NCI-H1417 (cell line): ENCODE measurements at places on chromosomes 1 and 21.

GRCh38 chr21:42565206-42565810, 51.7 kb downstream of the SLC37A1 start:
- DNase-seq, result no peak

- no peak for DNase-seq
Observed at GRCh38 chr1:39063775-39064174, 37.6 kb downstream of the NDUFS5 start.

- no peak for DNase-seq
Observed at GRCh38 chr1:203546274-203546673, 52.3 kb downstream of the OPTC start.

DNA sequence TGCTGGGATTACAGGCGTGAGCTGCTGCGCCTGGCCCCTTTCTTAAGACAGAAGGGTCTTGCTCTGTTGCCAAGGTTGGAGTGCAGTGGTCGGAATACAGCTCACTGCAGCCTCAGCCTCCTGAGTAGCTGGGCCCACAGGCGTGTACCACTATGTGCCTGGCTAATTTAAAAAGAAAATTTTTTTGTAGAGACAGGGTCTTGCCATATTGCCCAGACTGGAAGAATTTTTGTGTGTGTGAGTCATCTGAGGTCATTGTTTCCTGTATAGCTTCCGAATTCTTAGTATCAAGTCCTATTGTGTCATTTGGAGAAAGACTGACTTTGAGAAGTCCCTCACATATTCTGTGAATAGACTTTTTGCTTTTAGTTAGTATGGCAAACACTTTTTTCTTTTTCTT, 4.7 kb downstream of the SZRD1 start:
- DNase-seq, result no peak

GRCh38 chr1:43367026-43367903, 546 bp downstream of the ELOVL1 start:
- DNase-seq, result peak; percentile 32

DNA sequence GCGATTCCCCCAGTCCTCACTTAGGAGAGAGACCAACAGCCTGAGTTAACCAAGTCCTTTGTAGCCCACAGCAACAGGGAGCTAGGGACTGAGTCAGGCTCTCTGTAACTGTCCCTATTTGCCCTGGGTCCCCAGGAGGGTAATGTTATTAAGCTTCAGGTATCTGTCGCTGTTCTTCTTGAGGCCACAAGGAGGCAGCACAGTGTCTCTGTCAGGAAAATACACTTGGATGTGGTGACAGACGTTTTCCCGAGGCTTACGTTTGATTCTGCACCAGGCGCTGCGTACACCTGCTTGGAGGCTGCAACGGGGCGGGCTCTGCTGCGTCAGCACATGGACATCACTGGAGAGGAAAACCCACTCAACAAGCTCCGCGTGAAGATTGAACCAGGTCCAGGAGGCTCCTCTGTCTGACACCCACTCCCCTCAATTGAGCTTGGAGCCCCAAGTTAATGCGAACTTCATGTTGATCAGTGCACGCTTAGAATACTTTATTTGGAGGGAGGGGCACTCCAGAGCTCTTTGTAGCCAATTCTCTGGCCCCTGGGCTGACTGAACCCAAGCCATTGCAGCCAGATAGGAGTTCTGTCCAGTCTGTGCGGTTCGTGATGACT, 10.7 kb upstream of the ELF3 start:
- DNase-seq, result peak; percentile 75

DNA sequence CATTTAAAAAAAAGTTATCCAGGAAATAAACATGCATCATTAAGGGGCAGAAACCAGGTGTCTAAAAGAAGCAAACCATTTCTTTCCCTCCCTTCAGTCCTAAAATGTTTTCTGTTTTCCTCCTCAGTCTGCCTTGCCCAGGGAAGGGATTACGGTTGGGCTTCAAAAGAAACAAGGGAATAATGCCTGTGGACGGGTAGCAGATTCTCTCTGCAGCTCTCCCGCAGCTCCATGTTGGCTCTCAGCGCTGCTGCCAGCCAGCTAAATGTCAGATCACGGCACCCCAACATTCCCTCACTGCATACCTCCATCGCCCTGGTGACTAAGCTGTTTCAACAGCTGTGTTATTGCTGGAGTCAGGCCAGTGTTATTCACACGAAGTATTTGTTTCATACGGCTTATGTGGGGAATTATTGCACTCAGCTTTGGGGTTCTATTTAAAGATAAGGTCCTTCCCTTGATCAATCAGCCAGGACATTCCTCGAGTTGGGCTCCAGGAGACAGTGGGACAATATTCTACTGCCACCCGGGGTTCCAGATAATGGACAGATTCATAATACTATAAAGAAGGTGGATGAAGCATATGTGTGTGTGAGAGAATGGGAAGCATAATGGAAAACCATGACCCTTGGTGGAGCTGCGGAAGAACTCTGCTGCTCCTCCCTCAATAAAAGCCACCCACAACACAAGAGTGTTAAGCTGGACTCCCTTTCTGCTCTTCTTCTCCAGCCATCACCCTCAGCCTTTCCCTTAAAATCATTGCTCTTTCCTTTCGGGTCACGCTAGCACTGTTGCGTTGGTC, 58.2 kb downstream of the WLS start:
- DNase-seq, result no peak

GRCh38 chr1:182674346-182675246, 9.8 kb downstream of the RGS8 start:
- DNase-seq, result no peak

- DNase-seq, result peak; percentile 52
Observed at GRCh38 chr1:115677565-115677964, 35.8 kb downstream of the VANGL1 start.
